ENCODE measurements at places on chromosomes 16 and 17.

DNA sequence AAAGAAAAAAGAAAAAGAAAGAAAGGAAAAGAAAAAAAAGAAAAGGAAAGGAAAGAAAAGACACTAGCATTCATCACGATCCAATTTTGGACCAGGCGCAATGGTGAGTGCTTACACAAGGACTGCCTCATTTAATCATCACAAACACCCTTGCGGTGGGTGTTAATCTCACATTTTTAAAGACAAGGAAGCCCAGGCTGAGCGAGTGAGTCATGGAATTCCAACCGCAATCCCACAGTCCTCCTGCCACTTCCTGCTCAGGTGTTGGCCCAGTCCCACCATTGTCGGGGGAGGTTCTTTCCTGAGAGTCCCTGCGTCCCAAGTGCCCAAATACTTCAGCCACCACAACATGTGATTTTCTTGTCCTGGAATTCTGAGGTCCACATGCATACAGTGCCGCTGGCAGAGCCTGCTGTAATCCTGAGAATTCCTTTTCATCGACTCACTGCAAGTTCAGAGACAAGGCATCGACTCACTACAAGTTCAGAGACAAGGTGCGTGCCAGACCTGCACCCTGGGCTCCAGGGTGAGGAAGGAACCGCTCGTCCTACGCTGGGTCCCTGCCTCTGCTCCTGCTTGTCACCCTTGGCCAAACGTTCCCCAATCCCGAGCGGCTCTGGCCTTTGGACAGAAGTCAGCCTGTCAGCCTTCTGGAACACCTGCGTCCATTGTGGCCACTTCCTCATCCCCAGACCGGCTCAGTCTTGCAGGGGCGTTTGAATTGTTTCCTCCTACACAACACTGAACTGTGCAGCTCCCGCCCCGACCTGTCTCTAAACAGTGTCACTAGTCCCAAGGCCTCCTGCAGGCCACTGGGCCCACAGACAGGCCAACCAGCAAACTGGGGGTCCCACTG lies 5.8 kb downstream of the ZG16B start:
- DNase-seq = no peak

DNA sequence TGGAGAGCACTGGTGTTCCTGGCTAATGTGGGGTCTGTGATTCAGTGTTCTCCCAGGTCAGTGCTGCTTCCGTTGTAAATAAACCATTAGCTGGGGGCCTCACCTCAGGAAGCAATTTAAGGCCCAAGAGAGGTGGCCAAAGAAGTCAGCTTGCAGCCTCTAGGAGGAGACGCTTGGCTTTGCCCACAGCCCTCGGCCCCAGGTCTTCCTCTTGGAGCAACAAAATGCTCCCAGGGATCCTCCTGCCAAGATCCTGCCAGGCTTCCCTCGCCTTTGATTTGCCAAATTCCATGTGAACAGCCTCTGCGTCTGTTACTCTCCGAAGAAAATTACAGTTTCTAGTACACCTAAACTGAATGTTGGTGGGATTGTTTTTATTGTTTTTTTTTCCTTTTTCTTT lies 62.4 kb upstream of the TBX2 start:
- no peak for DNase-seq

GRCh38 chr17:13865650-13866049 lies 203.7 kb upstream of the COX10 start:
- no peak for DNase-seq

- DNase-seq = no peak
Observed at GRCh38 chr16:83899272-83899897, 470 bp downstream of the MLYCD start.

- no peak for DNase-seq
Observed at GRCh38 chr17:14261406-14261805, 24.7 kb upstream of the CDRT15 start.

GRCh38 chr16:59432896-59433295 lies 698.8 kb upstream of the GOT2 start:
- no peak for DNase-seq

- no peak for DNase-seq
Observed at GRCh38 chr16:86919578-86920305, 341.4 kb downstream of the FOXL1 start.

GRCh38 chr17:13160296-13160695 lies 142.5 kb upstream of the ELAC2 start:
- no peak for DNase-seq

- no peak for DNase-seq
Observed at GRCh38 chr17:965311-965989, 14.1 kb downstream of the NXN start.

DNA sequence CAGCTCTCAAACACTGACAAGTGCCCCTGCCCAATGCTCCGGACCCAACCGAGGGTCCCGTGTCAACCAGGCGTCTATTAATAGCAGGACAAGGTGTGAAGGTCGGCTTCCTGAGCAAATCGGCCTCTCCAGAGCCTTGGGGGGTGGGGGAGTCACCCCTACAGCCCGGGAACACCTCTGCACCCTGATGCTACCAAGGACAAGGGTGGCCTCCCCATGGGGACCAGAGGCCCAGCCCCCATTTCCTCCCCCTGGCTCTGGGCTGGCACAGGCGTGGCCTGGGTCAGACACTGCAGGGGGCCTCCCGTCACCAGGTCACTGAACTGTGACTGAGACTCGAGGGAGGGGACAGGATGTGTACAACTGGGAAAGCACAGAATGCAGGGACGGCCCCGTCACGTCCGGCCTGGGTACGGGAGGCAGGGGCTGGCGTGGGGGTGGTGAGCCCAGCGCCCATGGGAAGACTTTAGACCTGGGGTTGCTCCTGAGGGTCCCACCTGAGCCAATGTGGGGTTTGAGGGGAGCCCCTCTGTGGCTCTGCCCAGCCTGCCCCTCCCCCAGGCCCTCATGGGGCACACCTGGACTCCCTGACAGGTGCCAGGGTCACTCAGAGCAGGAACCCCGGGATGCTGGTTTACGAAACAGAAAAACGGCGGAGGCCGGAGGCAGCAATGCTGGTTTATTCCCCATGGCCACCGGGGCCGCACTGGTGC lies 579 bp upstream of the CYBA start:
- DNase-seq = no peak

DNA sequence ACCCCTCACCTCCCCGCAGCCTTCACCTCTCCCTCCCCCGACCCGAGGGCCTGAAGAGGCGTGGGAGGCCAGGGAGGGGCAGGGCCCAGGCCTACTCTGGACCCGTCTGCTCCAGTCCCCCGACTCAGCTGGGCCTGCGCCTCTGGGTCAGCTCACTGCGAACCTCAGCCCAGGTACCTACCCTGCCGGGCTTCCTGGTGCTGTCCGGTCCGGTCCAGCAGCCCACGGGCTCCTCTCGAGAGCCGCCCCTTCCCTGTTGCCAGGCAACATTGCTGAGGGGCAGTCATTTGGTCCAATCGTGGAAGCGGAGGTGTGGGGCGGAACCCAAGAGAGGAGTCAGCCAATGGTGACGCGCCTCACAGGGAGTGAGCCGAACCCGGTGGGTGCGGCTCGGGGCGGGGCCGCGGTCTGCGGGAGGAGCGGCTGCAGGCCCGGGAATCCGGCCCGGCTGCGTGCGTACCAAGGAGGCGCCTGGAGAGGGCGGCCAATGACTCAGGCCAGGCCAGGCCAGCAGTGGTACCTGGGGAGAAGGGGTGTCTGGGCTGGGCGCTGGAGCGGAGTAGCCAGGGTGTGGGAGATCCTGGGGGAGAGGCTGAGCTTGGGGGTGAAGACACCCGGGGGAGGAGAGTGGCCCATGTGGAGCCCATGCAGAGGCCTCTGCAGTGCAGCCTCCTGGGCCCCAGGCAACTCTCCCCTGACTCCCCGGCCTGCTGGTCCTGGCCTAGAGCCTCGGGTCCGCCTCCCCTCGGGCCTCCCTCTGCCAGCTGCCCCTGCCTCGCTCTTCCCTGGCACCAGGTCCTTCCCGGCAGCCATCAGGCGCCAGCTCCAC lies at the start of gene MEAK7:
Gene MEAK7 (minus strand): TSS at position 240 of the 829 bp plus-strand sequence. CDS start 6,573 bp downstream, outside the sequence.
- peak; percentile 84 for DNase-seq

DNA sequence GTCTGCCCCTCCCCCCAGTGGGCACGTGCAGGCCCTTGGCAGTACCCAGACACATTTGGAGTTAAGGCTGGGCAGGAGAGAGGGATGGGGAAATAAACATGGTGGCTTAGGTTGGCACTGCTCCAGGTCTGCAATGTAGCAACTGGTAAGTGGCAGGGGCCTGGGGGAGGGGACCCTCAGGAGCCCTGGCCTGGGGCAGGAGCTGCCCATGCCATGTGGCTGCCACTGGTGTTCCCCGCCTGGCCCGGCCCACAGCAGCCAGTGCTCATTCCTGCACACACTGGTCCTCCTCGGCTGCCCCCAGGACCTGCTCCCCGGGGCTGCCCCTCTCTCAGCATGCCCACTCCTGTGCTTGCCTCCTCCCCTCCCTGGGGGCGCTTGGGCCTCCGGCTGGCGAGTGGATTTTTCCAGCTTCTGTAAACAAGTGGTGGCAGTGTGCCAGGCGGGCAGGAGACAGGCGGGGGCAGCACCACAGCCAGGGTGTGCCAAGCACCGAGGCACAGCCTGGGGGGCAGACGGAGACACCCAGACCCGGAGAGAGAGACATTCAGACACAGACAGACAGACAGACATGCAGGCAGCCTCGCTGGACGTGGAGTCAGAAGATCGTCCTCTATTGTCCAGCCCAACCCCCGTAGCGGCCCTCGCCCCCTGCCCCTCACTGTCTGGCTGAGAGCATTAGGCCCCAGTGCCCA lies 9.4 kb downstream of the THRA start:
- DNase-seq = peak; percentile 34

- peak; percentile 39 for DNase-seq
Observed at GRCh38 chr17:62723842-62724241, 84.3 kb downstream of the MARCHF10 start.

DNA sequence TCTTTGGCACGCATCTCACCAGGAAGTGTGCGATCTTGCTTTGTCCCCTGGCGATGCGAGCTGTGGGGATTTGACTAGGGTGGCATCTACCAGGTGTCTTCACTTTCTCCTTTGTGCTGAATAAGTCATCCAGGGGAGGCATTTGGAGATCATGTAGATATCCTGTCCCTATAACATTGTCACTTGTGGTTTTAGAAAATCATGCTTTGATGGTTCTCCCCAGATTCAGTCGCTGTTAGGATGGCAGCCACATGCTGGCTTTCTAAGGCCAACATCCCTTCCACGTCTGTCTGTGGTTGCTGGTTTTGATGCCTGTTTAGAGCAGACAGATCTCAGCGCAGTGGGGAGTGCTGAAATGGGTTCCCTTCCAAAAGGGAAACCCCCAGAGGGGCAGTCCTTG lies 2.5 kb downstream of the ADAD2 start:
- DNase-seq = no peak

DNA sequence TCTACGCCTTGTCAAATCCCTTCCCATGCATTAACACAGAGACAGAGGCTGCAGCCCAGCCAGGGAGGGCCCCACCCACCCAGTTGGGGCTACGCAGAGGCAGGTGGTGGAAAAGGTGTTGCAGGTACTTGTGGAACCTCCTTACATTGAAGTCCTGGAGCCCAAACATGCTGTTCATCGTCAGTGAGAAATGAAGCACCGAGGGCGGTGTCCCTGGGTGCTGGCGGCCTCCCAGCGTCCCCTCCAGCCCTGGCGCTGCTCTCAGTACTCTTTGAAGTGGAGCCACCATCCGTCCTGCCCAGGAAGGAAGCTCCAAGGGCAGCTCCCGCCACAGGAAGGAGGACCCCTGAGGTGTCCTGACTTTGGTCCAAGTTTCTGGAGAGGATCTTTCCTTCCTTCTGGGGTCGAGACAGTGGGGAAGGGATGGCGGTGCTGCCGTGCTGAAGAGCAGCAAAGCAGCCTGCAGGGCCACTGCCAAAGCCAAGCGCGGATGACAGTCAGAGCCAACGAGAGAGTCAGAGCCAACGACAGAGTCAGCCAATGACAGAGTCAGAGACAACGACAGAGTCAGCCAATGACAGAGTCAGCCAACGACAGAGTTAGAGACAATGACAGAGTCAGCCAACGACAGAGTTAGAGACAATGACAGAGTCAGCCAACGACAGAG lies 23.4 kb downstream of the LMF1 start:
- DNase-seq = no peak

- no peak for DNase-seq
Observed at GRCh38 chr16:64276646-64277045, 845.2 kb downstream of the CDH11 start.

- no peak for DNase-seq
Observed at GRCh38 chr17:55865072-55865762, 114.4 kb downstream of the PCTP start.

DNA sequence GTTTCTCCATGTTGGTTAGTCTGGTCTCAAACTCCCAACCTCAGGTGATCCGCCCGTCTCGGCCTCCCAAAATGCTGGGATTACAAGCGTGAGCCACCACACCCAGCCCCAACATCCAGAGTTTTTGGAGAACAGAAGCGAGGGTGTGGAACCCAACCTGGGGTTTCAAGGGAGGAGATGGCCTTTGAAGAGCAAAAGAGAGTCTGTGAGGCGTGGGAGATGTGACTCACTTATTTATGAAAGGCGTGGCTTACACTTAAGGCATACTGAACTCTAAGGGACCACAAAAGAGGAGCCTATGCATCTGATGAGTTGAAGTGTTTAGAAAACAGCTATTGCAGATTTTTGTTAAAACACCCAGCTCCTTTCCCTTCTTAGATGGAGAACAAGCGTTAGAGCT lies 18.9 kb downstream of the ARSG start:
- DNase-seq = no peak

GRCh38 chr17:36597226-36597625 lies 4.2 kb upstream of the MRM1 start:
- DNase-seq = no peak

GRCh38 chr17:28702752-28703150 lies 8.9 kb downstream of the PROCA1 start:
- DNase-seq = no peak

DNA sequence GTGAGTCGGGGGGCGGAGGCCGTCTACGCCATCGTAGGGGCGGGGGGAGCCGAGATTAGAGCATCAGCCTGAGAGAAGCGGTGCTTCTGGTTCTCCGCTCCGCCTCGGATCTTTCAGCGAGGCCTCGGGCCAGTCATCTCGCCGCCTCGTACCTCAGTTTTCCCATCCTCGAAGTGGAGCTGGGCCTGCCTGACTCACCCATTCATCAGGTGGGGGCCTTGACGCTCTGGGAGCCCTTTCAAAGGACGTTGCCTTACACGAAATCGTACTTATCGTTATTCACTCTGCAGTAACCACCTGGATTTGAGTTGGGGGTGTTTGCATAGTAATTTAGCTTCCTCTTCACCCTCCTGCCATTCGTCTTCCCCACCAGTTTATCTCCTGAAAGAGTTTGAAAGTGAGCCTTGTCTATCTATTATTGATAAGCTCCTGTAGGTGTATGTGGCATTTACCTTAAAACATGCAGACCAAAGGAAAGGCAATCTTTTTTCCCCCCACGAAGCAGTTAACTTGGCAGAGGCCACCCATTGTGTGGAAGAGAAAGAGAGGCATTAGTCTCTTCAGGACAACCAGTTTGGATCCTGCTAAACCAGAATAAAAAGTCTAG lies 674 bp downstream of the TAF15 start:
- DNase-seq = no peak

GRCh38 chr17:56184650-56185049 lies 31.4 kb downstream of the ANKFN1 start:
- no peak for DNase-seq

GRCh38 chr17:80888276-80889160 lies 103.1 kb upstream of the CHMP6 start:
- no peak for DNase-seq
